ENCODE measurements at places on chromosomes 7 and 10.

GRCh38 chr10:78851647-78852046 lies 217.1 kb upstream of the ZMIZ1 start:
- no peak for DNase-seq

GRCh38 chr7:12244694-12245093 lies 33.6 kb downstream of the TMEM106B start:
- no peak for DNase-seq

- no peak for DNase-seq
Observed at GRCh38 chr7:31065840-31066239, 13.7 kb downstream of the ADCYAP1R1 start.

DNA sequence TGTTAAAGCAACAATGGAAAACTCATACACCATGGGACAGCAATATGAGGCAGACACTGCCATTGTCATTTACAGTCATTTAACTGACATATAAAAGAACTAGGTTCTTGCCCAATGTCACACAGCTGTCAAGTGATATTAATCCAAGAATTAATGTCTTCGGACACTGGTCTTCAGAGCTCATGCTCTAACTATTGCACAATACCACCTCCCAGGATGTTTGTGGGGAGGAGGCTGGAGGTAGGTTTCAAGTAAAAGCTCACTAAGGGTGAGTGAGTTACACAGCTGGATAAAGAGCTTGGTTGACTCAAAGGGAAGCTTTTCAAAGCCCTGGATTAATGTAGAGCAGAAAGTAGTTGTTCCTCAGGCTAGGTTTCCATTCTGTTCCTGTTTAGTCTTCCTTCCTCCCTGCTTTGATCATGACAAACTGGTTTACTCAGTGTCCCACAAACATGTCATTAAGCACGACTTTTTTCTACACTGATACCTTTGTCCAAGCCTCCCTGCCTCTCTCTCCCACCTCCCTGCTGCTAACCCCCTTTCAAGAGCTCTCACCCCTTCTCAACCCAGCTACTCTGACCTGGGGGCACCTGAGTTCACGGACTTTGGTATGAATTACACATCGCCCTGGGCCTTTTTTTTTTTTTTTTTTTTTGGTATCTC lies 987 bp upstream of the EXOC6 start:
- no peak for DNase-seq

GRCh38 chr10:126654579-126654978 lies 15.9 kb downstream of the C10orf90 start:
- no peak for DNase-seq

Data from left kidney (tissue), 8 donors.